ENCODE measurements at places on chromosomes 13 and 19. TPM values are rescaled to one million over a fixed set of nuclear protein-coding genes. Genes with fewer than 3 reads are reported as not detected.

The MYH14 gene
- 64.4 TPM for total RNA-seq

The BCAM gene
- total RNA-seq = 77.1 TPM

The CPAMD8 gene
- 9.3 TPM for total RNA-seq

The ERICH4 gene
- 2.3 TPM for total RNA-seq

DNA sequence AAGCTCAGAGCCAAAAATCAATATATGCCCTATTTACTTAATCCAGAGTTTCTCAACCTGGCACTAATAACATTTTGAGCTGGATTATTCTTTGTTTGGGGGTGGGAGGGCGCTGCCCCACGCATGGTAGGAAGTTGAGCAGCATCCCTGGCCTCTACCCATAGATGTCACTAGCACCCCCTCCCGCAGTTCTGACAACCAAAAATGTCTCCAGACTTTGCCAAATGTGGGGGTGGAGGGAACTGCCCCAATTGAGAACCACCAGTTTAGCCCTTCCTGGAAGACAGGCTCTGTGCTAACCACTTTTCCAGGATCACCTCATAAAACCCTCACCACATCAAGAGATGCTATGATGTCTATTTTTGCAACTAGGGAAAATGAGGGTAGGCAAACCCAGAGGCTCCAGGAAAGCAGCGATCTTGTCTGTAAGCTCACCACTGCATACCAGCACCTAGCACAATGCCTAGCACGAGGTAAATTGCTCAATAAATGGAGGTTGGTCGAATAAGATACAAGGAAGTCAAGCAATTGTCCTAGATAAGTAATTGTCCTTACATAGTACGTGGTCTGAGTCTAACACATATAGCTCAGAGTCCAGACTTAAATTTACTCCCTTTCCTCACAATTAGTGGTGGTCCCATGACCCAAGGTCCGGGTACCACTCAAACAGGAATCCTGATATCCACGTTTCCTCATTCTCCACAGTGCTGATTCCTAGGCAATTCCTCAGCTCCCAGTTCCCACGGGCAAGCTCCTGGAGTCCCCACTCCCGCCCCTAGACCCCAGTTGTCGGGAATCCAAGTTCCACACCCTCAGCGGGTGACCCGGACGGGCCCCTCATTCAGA, 892 bp downstream of the TRIR start:
- H3K27ac ChIP-seq = peak overlapping the region; percentile 98
- H3K27me3 ChIP-seq = no peaks in the 10 kb centered on the region
- peak; percentile 48 for DNase-seq
- H3K4me3 ChIP-seq = peak overlapping the region; percentile 75

GRCh38 chr19:6227156-6227935, 52.4 kb downstream of the MLLT1 start:
- H3K4me3 ChIP-seq = no peak overlapping the region
- H3K4me1 ChIP-seq = no peaks in the 10 kb centered on the region
- no peak overlapping the region for H3K27ac ChIP-seq
- no peaks in the 10 kb centered on the region for H3K27me3 ChIP-seq

DNA sequence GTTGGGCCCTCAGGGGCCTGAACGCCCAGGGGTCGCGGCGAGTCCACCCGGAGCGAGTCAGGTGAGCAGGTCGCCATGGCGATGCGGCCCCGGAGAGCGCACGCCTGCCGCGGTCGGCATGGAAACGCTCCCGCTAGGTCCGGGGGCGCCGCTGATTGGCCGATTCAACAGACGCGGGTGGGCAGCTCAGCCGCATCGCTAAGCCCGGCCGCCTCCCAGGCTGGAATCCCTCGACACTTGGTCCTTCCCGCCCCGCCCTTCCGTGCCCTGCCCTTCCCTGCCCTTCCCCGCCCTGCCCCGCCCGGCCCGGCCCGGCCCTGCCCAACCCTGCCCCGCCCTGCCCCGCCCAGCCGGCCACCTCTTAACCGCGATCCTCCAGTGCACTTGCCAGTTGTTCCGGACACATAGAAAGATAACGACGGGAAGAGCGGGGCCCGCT, at the start of gene CCNA1:
Gene CCNA1, plus strand, starts transcription at position 390 of the 439 bp plus-strand sequence. CDS start 562 bp downstream, outside the sequence.
- H3K4me1 ChIP-seq = peaks cover 5% of the 10 kb centered on the region
- no peak within 1 kb of the TSS for H3K27ac ChIP-seq
- DNase-seq = peak; percentile 30
- peaks cover 74% of the 10 kb centered on the region for H3K27me3 ChIP-seq
- H3K4me3 ChIP-seq = peak within 1 kb of the TSS; percentile 32

DNA sequence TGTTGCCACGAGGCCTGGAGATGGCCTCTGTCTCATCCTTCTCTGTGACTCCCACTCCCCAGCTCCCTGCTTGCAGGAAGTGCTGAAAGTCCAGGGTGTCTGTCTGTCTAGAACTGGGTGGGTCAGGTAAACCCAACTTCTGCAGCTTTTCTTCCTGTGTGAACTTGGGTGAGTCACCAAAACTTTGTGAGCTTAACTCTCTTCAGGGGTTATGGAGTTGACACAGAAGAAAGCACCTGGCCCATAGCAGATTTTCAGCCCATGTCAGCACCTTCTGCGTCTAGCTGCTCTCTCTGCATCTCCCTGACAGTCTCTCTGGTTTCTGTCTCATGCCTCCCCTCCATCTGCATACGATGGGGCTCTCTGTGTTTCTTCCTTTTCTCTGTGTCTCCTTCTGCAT, 4.2 kb upstream of the CACNG7 start:
- DNase-seq = no peak
- peaks cover 50% of the 10 kb centered on the region for H3K27me3 ChIP-seq
- H3K4me3 ChIP-seq = no peak overlapping the region
- no peaks in the 10 kb centered on the region for H3K36me3 ChIP-seq

GRCh38 chr13:100659578-100659977, 15.0 kb downstream of the TMTC4 start:
- no peaks in the 10 kb centered on the region for H3K36me3 ChIP-seq
- DNase-seq = no peak
- no peaks in the 10 kb centered on the region for H3K4me1 ChIP-seq
- no peak overlapping the region for H3K4me3 ChIP-seq
- no peaks in the 10 kb centered on the region for H3K27me3 ChIP-seq
- no peak overlapping the region for H3K27ac ChIP-seq
